ENCODE measurements at places on chromosomes 1 and 21.

- no peaks in the 10 kb centered on the region for H3K36me3 ChIP-seq
These were observed 90.3 kb downstream of the CCDC185 start for GRCh38 chr1:223483511-223483910.

DNA sequence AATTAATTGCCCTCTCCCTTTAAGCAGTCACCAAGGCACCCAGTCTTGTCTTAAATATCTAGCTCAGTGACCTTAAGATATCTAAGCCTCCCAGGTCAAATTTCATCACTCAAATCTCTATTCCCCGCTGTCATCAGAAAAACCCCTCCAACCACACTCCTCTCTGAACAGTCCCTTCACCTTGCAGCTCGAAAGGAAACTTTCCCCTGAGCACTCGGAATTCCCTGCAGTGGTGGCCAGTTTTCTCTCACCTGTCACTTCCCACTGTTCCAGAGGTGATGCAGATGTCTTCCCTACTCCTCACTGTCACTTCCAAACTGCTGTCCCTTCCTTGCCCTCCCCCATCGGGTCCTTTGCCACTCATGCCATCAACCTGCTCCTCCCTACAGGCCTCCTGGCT, 15.3 kb upstream of the SSX2IP start:
- H3K4me3 ChIP-seq, result no peak overlapping the region
- H3K36me3 ChIP-seq, result no peaks in the 10 kb centered on the region
- no peak overlapping the region for H3K27ac ChIP-seq
- peaks cover 8% of the 10 kb centered on the region for H3K4me1 ChIP-seq
- H3K27me3 ChIP-seq, result no peaks in the 10 kb centered on the region
- no peak for DNase-seq

- H3K27ac ChIP-seq, result no peak overlapping the region
- no peaks in the 10 kb centered on the region for H3K4me1 ChIP-seq
- H3K36me3 ChIP-seq, result no peaks in the 10 kb centered on the region
- no peak overlapping the region for H3K4me3 ChIP-seq
These were observed 14.1 kb downstream of the DYRK1A start for GRCh38 chr21:37380349-37381323.

GRCh38 chr1:37354876-37355650, 119.3 kb upstream of the ZC3H12A start:
- no peaks in the 10 kb centered on the region for H3K36me3 ChIP-seq
- H3K27ac ChIP-seq, result no peak overlapping the region
- DNase-seq, result no peak
- H3K4me3 ChIP-seq, result no peak overlapping the region
- H3K4me1 ChIP-seq, result no peaks in the 10 kb centered on the region

DNA sequence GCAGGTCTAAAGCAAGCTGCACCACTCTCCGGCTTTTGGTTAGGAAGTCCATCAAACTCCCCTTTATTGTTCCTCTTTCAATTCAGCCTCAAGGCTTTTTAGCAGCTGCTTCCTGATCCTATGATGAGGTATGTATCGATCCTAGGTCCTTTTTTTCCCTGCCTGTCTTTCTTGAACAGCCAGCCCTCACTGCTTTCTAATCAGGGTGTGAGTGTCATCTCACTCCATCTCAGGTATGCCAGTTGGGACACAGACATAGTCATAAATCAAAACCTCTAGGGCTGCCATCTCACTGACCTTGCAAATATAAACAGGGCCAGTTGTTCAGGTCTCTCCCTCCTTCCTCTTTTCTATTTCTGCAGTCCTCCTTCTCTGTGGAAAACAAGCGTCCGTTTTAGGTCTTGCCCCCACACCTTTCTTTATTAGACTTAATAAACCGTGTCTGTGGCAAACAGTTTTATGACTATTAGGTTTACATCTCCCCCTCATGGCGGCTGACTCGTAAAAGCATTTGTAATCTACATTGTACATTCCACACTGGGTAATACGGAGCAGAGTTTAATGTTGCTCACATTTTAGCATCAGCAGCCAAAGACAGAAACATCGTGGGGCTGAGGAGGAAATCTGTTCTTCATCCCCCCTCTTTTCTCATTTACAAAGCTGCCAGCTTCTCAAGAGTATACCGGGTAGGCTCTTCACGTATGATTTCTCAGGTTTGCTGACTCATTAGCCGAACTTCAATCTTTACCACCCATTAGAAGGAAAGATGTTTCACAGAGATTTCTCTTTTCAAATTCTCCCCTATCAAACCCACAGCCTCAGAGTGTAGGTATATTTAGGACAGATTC, 11.6 kb downstream of the STYXL2 start:
- no peaks in the 10 kb centered on the region for H3K4me1 ChIP-seq
- H3K27ac ChIP-seq, result no peak overlapping the region
- peaks cover 5% of the 10 kb centered on the region for H3K27me3 ChIP-seq
- H3K4me3 ChIP-seq, result no peak overlapping the region
- H3K36me3 ChIP-seq, result no peaks in the 10 kb centered on the region
- peak; percentile 52 for DNase-seq
